ENCODE measurements at places on chromosomes 1 and 21.

- DNase-seq = no peak
These were observed 22.4 kb upstream of the EPS15 start for GRCh38 chr1:51541313-51542050.

DNA sequence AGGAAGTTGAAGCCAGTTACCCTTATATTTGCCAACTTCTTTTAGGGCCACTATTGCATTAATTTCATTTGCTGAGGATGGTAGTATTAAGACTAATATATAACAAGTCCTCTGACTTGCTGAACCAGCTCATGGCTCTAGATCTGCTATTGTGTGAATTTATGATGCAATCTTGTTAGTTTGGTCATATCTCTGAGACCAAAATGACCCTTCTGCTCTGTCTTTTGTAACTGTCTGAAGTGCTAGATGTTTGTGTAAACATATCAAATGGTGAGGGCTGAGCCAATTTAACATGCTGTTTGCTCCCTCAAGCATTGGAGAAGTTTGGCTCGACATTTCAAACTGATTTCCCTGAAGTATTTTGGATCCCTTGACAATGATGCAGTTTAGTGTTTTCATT, 106.9 kb upstream of the PTGFR start:
- no peak for DNase-seq

- no peak for DNase-seq
These were observed 18.7 kb downstream of the TMEM50A start for GRCh38 chr1:25356848-25357247.

DNA sequence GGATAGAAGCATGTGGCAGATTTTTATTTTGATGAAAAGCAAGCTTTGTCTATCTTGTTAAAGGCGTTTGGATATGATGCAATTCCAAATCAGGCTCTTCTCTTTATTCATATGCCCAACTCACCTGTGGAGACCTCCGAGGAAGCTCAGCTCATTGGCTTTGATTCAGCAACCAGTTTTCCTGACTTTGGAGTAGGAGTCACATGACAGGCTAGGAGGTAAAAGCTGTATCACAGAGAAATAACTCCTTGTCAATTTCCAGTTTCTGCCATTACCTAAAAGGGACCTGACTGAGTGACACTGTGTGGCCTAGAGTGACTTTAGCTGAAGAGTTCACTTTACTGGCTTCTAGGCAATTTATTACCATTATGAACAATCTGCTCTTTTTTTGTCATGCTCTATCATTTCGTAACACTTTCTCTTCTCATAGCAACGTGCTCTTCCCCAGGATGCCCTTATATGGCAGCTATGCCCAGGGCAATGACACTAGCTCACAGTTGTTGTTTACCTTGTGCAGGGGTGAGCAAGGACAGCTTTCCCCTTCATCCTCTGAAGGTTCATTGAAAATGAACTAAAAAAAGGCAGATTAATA, 107.2 kb downstream of the KCNK1 start:
- no peak for DNase-seq

DNA sequence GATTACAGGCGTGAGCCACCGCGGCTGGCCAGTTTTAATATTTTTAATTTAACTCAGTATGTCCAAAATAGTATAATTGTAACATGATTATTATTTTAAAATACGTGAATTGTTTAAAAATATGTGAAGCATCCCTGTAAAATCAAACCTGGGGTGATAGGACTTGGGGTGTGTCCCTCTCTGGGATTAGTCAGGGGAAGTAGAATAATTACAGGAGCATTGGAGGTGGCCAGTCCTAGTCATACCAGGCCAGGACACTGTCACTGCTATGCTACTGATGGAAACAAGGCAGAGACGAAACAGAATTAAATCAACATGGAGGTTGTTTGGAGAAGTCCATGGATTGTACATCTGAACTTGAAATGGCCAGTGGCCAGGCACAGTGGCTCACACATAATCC, 16.8 kb downstream of the SZRD1 start:
- DNase-seq = no peak

GRCh38 chr1:114152508-114153260, 985 bp downstream of the SYT6 start:
- no peak for DNase-seq

All from stimulated activated CD8-positive, alpha-beta memory T cell treated with anti-CD3 and anti-CD28 coated beads, Interleukin-15, amount 100 ng/mL, for 1 hour (primary cell).